ENCODE measurements at places on chromosomes 2 and 18.

GRCh38 chr2:200300638-200301314 lies 5.7 kb upstream of the SPATS2L start:
- no peak for DNase-seq

DNA sequence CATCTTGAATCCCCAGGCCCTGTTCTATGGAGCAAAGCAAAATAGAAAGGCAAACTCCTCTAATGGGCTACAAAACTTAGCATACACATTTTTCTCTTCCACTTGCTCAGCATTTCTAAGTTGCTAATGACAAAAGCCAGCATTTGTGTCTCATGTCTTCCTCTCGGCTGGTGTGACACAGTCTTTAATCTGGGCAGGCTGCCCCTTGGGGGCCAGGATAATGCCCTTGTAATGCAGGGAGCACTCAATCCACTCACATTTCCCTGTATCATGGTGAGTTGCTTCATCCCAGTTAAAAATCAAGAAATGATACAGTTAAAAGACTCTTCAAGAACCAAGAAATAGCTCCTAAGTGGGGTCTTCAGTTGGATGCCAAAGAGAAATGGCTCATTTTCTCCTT lies 109.1 kb upstream of the FBXO11 start:
- no peak for DNase-seq

- no peak for DNase-seq
Observed at GRCh38 chr2:96953611-96953978, 32.8 kb downstream of the FAM178B start.

DNA sequence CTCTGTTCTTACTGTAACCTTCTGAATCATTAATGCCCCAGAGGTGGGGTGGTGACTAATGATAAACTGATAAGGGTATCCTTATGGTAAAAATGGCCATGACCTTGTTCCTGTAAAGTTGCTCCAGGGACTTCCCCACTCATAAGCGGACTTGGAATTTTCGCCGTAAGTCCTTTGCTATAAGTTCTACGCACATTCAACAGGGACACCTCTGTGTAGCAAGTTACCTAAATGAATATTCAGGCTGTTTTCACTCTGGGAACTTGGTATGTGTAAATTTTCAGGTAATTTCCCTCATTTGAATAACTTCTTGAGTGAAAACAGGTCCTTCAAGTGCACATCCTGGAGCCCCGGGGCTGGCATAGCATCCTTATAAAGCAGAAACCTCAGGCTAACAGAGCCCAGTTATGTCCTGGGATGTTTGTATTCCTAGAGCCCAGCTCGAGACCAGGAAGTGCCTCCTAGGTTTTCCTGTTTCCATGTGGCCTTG lies 9.4 kb upstream of the AGFG1 start:
- no peak for DNase-seq

DNA sequence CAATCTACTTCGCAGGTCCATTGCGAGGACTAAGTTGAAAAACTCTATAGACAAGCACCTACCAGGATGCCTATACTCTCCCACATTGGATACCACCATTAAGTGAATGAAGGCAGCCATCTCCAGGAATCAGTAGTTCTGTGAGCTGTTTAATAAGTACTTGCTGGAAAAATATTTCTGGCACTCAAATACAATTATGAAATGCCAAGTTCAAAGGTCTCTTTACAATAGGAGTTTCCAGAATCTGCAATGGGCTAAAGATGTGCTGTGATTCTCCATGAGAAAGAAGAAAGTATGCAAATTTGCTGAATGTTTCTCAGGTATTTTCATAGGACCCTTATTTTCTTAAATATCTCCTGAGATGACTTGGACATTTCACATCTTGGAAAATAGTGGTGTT lies 103.0 kb downstream of the AP1S3 start:
- DNase-seq = no peak

DNA sequence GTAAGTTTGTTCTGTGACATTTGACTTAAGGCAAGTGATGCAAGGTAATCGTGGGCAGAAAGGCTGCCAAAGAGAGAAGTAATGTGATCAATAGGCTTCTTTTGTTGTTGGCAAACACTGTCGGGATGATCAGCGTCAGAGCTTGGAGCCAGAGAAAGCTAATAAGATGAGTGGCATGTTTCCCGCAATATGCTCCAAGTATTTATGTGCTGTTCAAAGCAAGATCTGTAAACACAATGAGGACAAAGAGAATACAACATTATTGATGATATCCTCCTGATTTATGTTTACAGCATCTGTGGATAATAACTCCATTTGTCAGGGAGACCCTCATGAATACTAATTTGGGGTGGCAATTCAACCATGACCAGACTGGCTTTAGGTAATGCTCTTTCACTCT lies 603.3 kb downstream of the TDRD15 start:
- DNase-seq = no peak

DNA sequence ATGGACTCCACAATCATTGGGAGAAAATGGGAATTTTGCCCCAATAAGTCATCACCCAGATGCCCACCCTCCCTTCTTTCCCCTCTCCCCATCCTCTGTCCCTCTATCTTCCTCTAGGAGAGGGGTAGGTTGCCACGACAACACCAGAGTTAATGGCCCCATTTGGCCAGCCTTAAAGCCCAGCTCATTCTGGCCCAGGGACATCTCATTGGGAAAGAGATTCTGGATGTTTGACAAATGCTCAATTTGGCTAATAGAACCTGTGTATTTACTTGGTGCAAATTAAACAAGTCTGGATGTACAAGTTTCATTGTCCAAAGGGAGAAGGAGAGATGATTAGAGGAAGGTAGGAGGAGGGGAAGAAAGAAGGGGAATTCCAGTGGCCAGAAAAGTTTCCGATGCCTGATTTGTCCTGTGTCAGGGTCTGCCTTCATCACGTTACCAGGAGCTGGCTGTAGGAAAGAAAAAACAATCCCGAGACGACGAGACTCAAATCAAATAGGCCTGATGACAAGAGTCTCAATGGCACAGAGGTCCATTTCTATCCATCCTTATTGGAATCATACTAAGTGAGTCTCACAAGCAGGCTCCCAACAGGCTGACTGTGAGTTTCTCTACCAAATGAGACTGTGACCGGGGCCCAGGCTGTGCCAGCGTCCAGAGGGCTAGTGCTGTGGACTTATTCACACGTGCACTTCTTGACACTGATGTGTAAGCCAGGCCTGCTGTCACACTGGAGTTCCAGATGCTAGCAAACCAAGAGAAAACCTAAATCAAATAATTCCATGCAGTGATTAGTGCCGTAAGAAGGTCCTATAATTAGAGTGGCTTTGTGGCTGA lies 265.2 kb upstream of the APCDD1 start:
- DNase-seq = no peak

GRCh38 chr2:2493496-2493895 lies 162.4 kb upstream of the MYT1L start:
- DNase-seq = no peak

DNA sequence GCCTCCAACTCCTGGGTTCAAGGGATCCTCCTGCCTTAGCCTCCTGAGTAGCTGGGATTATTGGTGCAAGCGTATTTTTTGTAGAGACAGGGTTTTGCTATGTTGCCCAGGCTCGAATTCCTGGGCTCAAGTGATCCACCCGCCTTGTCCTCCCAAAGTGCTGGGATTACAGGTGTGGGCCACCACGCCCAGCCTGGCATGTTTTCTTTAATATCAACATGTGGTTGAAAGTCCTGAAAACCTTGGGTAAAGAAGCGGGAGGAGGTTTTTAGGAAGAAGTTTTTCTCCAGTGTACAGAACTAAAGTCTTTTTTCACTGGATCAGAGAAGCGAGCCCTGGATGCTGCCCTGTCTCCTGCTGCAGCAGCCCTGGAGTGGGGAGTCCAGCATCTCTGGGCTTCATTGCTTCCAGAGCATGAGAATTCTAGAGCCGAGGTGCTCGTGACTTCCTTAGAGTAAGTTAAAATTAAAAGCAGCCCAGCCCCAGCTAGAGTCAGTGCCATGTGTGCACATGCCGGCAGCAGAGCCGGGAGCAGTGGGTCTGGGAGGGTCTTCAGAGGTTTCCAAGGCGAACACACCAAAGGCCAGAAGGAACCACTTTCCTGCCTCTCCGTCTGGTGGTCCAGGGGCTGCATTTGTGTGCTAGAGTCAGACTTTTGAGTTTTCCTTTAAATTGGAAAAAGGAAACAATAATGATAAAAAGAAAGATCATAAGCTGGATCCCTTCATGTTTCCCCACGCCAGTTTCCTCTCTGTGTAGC lies 31.2 kb downstream of the ITGB1BP1 start:
- DNase-seq = no peak

GRCh38 chr2:182980115-182980514 lies 58.1 kb downstream of the NCKAP1 start:
- no peak for DNase-seq

DNA sequence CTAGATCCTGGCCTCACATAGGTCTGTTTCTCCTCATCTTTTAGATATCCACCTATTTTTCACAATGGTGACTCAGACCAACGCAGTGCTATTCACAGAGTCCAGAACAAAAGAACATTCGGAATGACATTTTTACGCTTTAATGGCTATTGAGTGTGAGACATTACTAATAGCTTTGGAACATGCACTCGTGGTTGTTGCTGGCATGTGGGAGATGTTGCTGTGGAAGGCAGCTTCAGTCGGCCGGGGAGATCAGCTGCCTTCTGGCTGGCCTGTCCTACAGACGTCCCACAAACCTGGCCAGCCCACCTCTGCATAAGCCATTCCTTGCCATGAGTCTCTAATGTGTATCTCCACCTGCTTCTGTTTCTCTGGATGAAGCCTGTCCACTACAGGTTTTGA lies 3.4 kb downstream of the MBP start:
- no peak for DNase-seq

GRCh38 chr2:236177604-236177966 lies 9.4 kb upstream of the GBX2 start:
- DNase-seq = no peak

GRCh38 chr2:18899725-18900124 lies 310.4 kb upstream of the NT5C1B start:
- DNase-seq = no peak

DNA sequence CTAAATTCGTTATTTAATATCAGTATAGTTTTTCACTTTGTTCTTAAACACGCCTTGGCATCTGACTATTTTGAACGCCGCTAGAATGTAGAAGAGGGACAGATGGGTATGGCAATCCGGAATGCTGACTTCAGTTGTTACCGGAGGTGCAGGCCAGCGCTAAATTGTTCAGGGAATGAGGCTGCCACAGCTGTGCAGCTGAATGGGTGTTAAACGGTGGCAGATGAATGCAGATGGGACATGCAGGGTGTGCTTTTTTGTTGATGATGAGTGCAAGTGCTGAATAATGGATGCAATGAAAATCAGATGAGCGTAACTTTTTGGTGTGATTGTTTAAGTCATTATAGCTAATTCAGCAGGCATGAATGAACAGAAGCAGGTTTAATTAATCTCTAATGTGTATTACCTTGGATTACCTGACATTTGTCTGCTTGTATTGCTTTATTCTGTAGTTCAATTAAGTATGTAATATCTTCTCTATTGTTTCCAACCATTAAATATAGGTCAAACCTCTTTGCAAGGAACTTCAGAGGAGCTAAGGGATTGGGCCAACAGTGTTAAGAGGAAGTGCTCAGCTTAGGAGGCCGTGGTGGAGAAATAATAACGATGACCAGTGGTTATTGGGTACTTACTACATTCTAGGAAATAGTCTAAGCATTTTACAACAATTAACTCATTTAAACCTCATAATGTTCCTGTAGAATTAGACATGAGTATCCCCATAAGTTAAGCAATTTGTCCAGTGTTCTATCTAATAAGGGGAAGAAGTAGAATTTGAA lies 11.9 kb upstream of the CREG2 start:
- no peak for DNase-seq

GRCh38 chr2:166572937-166573336 lies 78.9 kb upstream of the SCN7A start:
- DNase-seq = no peak

- no peak for DNase-seq
Observed at GRCh38 chr2:165909466-165909865, 44.1 kb downstream of the TTC21B start.

DNA sequence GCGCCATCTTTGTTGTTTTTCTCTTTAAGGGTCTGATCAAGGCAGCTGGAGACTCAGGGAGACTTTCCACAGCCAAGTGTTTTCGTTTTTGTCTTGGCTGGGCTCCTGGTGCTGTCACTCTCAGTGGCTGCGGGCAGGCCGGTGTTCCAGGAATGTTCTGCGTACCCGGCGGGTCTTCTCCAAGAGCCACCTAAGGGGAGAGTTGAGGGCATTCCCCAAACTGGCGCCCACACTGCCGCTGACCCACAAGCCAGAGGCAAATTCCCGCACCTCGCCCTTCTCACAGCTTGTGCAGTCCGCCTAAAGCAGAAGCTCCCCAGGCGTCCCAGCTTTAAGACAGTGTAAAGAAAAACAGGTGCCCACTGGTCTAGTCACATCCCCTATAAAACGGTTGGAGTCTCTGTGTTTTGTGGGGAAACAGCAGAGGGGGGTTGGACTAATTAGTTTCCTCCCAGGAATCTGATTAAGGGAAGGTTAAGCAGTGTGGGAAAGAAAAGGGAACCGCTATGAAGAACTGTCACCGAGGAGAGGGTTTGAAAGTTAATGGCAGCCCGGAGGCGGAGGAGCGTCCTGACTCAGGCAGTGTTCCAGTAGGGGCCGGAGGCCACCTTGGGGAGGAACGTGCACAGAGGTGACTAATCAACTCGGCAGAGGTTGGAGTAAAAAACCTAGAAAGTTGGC lies 224.5 kb downstream of the SLC4A3 start:
- DNase-seq = no peak

DNA sequence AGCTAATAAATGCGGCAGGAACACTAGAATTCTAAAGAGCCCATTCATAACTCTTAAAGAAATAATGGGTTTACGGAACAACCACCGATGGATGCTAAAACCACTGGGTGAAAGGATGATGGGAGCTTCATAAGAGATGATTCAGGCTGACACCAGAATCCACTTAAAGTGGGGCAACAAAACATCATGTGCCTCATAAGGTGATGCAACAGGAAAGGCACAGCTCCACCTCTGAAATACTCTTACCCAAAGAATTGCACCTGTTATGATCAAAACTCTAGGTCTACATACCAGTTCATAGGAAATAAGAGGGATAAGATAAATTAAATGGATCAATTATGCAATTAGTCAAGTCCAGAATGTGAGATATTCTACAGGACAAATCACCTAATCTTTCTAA lies 131.4 kb downstream of the DHRS9 start:
- DNase-seq = no peak
